ENCODE measurements at places on chromosomes 6 and 20.
A peak's percentile ranks its signal among the peaks of the same experiment; 100 is the strongest.

GRCh38 chr6:43966374-43966658 lies 160.9 kb downstream of the MRPL14 start:
- DNase-seq: no peak

- no peak for DNase-seq
Observed at GRCh38 chr6:136063096-136063495, 187.0 kb downstream of the MTFR2 start.

- no peak for DNase-seq
Observed at GRCh38 chr6:111631903-111632460, 26.3 kb upstream of the TRAF3IP2 start.

DNA sequence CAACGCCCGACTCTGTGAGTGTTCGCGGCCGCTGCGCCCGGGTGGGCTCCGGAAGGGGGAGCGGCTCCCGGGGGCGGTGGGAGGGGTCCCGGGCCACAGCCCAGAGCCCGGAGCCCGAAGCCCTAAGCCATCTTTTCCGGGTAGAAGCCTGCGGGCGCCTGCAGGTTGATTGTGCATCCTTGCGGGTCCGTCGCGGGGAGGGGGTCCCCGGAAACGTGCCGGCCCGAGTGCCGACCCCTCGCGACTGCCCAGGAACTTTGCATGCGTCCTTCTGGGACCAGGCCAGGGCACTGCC lies 413 bp downstream of the PTPRA start:
- peak; percentile 56 for DNase-seq

GRCh38 chr6:133314947-133315346 lies 73.8 kb downstream of the EYA4 start:
- DNase-seq: no peak
